NCI-H524 (cell line): ENCODE measurements at places on chromosomes 11 and 22.

DNA sequence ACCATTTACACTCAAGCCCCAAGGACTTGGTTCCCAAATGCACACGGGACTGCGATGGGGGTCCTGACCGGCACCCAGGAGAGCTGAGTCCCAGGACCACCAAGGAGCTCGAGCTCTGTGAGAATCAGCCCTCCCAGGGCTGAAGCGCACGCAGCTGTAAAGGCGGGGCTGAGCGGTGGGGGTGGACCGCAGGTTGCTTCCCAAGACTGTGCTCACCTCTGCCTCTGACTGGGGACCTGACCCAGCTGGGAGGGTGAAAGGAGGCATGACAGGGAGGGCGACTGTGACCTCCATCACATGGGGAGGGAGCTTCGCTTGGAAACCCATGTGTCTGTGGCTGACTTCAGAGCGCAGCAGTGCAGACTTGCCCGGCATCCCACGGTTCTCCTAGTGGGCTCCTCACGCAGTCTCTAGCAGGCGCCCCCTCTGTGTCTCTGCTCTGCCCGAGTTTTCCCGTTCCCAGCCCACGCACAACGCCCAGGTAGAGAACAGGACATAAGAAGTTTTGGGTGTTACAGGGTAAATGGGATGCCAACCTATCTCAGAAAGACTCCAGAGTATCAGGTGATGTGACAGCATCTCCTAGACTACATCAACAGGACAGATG lies 15.4 kb upstream of the NAP1L4 start:
- DNase-seq, result no peak

DNA sequence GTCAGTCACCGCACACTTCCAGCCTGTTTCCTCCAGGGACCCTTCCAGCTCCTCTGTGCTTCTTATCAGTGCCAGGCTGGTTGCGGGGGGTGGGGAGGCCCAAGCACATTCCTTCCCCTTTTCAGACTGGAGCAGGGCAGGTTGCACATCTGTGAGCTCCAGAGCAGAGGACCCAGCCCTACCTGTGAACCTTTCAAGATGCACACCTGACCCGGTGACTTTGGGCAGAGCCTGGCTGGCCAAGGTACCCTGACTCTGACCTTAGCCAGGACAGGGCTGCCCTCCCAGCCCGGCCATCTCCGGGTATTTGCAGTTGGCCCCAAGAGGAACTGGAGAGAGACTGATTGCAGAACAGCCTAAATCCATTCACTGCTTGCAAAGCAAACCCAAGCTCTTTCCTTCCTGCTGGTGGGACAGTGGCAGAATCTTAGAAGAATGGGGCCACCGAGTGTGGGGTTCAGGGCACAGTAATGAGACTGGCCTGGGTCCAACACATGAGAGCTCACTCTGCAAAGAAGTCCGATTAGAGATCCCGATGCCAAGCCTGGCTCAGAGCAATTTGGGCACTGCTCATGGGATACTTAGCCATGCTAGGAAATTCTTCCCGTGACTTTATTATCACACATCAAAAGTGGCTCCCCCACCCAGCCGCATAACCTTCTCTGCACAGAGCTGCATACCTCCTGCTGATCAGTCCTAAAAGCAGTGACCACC lies 64.7 kb upstream of the CCND1 start:
- DNase-seq, result no peak

DNA sequence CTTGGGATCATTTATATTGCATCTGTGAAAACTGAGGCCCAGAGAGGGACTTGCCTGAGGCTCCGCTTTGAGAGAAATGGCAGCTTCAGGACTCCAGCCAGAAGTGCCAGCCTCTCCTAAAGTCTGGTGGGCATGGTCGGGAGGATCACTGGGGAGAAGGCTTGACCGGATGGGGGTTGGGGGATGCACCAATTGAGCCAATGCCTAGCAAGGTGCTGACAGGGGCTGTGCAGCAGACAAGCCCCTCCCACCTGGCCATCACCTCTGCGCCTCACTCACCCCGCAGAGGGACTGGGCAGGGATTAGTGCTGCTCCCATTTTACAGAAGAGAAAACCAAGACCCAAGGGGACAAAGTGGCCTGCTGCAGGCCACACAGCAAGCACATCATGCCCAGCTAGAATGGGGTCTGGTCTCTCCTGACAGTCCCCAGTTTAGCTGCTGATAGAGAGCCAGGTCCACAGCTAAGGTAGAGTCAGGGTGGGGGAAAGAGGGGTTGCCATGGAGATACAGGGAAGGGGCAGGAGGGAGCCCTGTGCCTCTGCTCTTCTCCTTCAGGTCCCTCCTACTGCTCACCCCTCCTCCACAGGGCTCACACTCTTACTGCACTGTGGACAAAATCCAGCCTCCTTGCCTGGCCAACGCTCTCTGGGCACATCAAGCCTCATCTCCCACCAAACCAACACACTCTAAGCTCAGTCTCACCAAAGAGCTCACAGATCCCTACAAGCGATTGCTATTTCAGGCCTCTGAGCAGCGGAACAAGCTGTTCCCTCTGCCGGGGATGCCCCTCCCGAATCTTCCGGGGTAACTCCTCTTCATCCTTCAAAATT lies 29.5 kb downstream of the TEF start:
- DNase-seq, result no peak

- DNase-seq, result no peak
Measured at GRCh38 chr11:34267013-34267412, 90.8 kb downstream of the ABTB2 start.

DNA sequence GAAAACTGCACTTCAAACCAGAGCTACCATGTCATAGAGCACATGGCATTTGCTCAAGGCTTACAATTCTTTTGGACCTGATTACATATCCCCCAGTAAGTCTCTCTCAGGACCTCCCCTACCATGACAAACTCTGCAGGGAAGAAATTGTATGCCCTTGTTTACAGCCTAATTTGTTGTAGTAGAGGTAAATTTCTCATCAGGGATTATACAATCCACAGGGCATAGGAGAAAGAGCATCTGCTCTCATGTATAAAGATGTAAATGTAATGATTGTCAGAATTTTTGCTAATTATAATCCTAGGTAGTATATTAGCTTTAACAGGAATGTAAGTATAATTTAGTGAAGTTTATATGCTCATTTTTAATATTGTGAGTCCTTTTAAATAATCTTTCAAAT lies at the start of gene OR8B3:
OR8B3 (minus strand) TSS at position 101 of the 400 bp plus-strand sequence. CDS start 1,673 bp downstream, outside the sequence.
- no peak for DNase-seq
